ENCODE measurements at places on chromosomes 12 and 14.

- DNase-seq: peak; percentile 25
These were observed 244.2 kb upstream of the OR4E1 start for GRCh38 chr14:21917699-21918436.

GRCh38 chr14:103718572-103718971 lies 3.0 kb downstream of the ZFYVE21 start:
- no peak for DNase-seq

GRCh38 chr14:22472935-22473854 lies 115.8 kb downstream of the DAD1 start:
- DNase-seq: peak; percentile 39

DNA sequence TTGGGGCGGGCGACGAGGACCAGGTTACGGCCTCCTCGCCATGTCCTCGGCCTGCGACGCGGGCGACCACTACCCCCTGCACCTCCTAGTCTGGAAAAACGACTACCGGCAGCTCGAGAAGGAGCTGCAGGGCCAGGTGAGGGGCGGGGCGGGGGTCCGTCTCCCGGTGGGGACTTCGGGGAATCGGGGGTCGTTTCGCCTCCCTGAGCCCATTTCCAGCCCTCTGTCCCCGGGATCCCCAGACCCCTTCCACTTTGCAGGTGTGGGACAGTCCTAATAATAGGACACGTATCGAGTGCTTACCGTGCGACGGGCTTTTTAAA lies 380 bp downstream of the ANKRD13A start:
- no peak for DNase-seq

DNA sequence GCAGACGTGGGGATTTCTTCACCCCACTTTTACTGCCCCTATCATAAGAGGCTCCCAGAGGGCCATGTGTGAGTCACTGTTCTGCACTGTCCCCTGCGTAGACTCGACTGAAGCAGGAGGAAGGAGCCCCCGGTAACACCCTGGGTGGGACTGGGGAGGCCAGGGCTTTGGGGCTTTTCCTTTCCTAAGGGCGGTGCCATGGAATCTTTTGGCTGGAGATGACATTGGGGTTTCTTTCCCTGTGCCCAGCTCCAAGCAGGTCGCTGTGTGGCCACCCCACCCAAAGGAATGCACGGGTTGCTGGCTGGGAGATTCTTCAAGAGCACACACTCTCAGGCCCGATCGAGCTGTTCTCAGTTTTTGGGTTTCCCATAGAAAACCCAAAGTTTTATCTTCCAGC lies 62.3 kb upstream of the RIN3 start:
- DNase-seq: no peak

GRCh38 chr14:60482743-60483142 lies 3.1 kb downstream of the C14orf39 start:
- DNase-seq: peak; percentile 28

GRCh38 chr14:100599981-100600380 lies 12.8 kb upstream of the BEGAIN start:
- no peak for DNase-seq

DNA sequence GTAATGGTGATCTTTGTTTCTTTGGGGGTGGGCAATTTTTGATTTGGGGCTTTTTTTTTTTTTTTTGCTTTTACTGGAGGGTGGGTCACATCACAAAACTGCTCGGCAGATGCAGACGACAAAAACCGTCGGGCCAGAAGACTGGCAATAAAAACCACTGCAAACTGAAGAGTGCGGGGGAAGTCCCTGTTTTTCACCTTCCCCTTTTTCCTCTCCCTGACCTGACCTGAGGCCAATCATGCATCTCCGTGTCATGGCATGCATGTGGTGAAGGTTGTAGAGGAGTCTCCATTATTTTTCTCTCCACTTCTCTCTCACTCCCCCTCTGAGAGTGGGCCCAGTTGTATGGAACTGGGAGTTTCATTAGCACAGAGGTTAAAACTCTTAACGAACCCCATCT lies 57.5 kb downstream of the AP5M1 start:
- no peak for DNase-seq

- DNase-seq: peak; percentile 43
These were observed 126.7 kb downstream of the TTC6 start for GRCh38 chr14:37721976-37722659.

DNA sequence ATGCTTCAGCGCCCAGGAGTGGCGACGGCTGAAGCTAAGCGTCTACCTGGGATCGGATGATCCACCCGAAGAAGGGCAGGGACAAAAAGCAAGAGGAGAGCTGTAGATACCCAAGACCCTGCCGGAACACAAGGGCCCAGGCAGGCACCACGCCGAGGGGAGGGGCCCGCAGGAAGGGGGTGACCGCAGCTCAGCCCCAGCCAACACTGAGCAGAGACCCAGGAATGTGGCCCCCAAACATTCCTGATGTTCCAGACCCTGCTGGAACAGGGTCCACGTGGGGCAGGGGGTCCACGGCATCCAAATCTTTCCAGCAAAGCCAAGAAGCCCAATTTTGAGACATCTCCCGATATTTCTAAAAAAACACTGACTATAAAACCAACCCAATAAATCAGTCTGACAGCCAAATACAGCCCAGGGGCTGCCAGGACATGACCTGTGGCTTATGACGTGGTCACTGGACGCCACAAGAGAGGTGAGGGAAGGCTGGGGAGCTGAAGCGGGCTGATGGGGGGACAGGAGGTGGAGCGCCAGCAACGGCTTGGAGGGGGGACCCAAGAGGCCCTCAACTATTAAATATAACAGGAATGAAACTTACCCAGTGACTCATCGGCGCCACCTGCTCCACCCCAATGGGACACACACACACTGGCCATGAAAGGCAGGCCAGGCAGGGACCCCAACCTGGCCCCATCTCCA lies 58.9 kb downstream of the NCOR2 start:
- no peak for DNase-seq

DNA sequence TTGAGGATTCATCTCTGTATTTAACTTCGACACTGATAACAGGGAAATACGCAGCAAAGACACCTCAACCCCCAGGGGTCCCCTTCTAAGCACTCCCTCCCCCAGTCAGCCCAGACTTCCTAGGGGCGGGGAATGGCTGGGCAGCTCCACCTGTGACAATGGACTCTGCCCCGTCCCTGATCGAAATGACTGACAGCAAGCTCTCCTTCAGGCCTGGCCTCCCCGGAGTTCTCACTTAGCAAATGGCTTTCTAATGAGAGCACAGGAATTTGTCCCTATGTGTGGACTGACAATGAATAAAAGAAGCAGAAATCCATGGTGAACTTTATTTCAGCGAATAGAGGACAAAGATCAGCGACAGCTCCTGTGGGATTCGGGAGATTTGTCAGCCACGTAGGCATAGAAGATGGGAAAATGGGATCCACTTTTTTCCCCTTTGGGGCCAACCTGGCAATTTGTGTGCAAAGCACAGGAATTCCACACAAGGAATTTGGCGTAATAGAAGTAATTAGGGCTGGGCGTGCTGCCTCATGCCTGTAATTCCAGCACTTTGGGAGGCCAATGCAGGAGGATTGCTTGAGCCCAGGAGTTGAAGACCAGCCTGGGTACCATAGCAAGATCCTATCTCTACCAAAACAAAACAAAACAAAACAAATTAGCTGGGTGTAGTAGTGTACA lies 63.8 kb downstream of the TNFAIP2 start:
- DNase-seq: no peak

GRCh38 chr14:64504310-64504896 lies at the start of gene ZBTB1:
ZBTB1 (plus strand) TSS chr14:64504770; CDS start chr14:64521505, 16,735 bp downstream.
- DNase-seq: peak; percentile 78

- no peak for DNase-seq
These were observed 283.3 kb upstream of the PWP1 start for GRCh38 chr12:107402041-107403022.

Data from HCEC 1CT (cell line).